Frontal cortex (tissue), 4 donors: ENCODE measurements at places on chromosomes 2 and 18. TPM values are rescaled to one million over a fixed set of nuclear protein-coding genes. Genes with fewer than 3 reads are reported as not detected.

Gene ESPNL
- under 0.01 TPM for total RNA-seq

Gene PCBP1
- total RNA-seq = 30.6 TPM

Gene IHH
- total RNA-seq = 0.41 TPM

Gene ALK
- 2.0 TPM for total RNA-seq

Gene KLHL30
- total RNA-seq = under 0.01 TPM

Gene GALNT3
- 3.7 TPM for total RNA-seq

Gene AQP12A
- total RNA-seq = not detected

Gene FASTKD1
- 110 TPM for total RNA-seq

Gene CAPN14
- 0.82 TPM for total RNA-seq

Gene CHMP3
- 44.4 TPM for total RNA-seq

Gene BOK
- 20.8 TPM for total RNA-seq

Gene COL4A3
- total RNA-seq = under 0.01 TPM

Gene SERPINB7
- not detected for total RNA-seq

Gene C1D
- 21.2 TPM for total RNA-seq

Gene CD8B
- not detected for total RNA-seq

Gene CXCR2
- under 0.01 TPM for total RNA-seq

Gene LIMS4
- total RNA-seq = 0.41 TPM

Gene SERPINB11
- total RNA-seq = not detected

Gene NXPH2
- total RNA-seq = 25.7 TPM

Gene VWC2L
- total RNA-seq = 4.1 TPM

Gene OST4
- total RNA-seq = 163 TPM

Gene SLC20A1
- 21.6 TPM for total RNA-seq

Gene ASXL3
- 87.2 TPM for total RNA-seq

Gene PRKCE
- 62.8 TPM for total RNA-seq

Gene CTDSP1
- 7.7 TPM for total RNA-seq

Gene RBKS
- total RNA-seq = 3.7 TPM

Gene MAL
- not detected for total RNA-seq

Gene GALR1
- total RNA-seq = under 0.01 TPM

Gene MERTK
- total RNA-seq = 2.4 TPM

Gene CLEC4F
- total RNA-seq = not detected

Gene SLC5A7
- total RNA-seq = 1.6 TPM

Gene ADI1
- 11.8 TPM for total RNA-seq

Gene SDC1
- total RNA-seq = 9.8 TPM

Gene CFAP65
- total RNA-seq = 0.82 TPM

Gene ACMSD
- total RNA-seq = not detected

Gene HOXD12
- not detected for total RNA-seq

Gene CDH19
- total RNA-seq = under 0.01 TPM

Gene PJVK
- total RNA-seq = 2.4 TPM

Gene CFC1
- total RNA-seq = 0.41 TPM

Gene SP140
- total RNA-seq = 0.82 TPM

Gene SERPINB2
- not detected for total RNA-seq

Gene GULP1
- total RNA-seq = 51.4 TPM

Gene ZNF892
- total RNA-seq = 29.8 TPM

Gene ITPRIPL1
- total RNA-seq = 4.9 TPM

Gene ZSWIM2
- 0.41 TPM for total RNA-seq

Gene AGXT
- not detected for total RNA-seq

Gene NEUROD1
- total RNA-seq = 4.9 TPM

Gene ABCG8
- total RNA-seq = 0.41 TPM

Gene LYPD6B
- 4.5 TPM for total RNA-seq

Gene NAT8
- total RNA-seq = not detected

Gene POU3F3
- 266 TPM for total RNA-seq

Gene IL36B
- total RNA-seq = not detected

Gene SLC35G4
- total RNA-seq = not detected

Gene FOXI3
- total RNA-seq = 0.41 TPM

Gene TEKT4
- total RNA-seq = under 0.01 TPM

Gene CHRND
- not detected for total RNA-seq

Gene GREB1L
- total RNA-seq = 1.6 TPM

Gene DNAJC5G
- total RNA-seq = not detected

Gene TM4SF20
- total RNA-seq = not detected
